ENCODE measurements at places on chromosomes 3 and 15.

- no peak for DNase-seq
Observed at GRCh38 chr15:99305761-99306505, 54.7 kb downstream of the LRRC28 start.

- no peak for DNase-seq
Observed at GRCh38 chr3:180570238-180570637, 31.7 kb upstream of the TTC14 start.

GRCh38 chr3:82261013-82261412 is 499.6 kb upstream of the GBE1 start:
- no peak for DNase-seq

- DNase-seq, result no peak
Observed at GRCh38 chr15:89824607-89824867, 9.9 kb upstream of the ANPEP start.

GRCh38 chr15:55552926-55553325 is 35.2 kb downstream of the PYGO1 start:
- DNase-seq, result no peak

- no peak for DNase-seq
Observed at GRCh38 chr3:13044496-13045240, 28.6 kb downstream of the IQSEC1 start.

GRCh38 chr15:89627256-89627970 is 27.9 kb downstream of the KIF7 start:
- DNase-seq, result no peak

Data from CD4-positive, alpha-beta T cell treated with Interleukin-1 beta for 1 hour (primary cell).